GM23338 (cell line): ENCODE measurements at places on chromosomes 7 and 10.

GRCh38 chr10:88974446-88975376 lies 15.9 kb upstream of the FAS start:
- no peak for DNase-seq

DNA sequence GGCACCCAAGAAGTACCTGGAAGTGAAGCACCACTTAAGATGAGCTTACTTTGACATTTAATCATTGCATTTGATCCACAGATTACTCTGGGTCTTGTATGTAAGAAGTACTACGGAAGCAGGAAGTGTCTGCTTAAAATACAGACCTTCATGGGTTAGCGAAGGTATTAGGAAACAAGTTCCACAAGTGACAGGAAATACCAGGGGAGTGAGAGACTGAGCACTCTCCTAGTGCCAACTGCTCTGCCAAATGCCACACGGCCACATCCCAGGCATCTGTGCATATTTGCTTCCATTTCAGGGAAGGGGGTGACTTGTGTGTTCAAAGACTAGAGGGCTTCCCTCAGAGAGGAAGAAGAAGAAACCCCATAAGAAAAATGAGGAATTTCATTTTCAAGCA lies 57.2 kb upstream of the ANK3 start:
- DNase-seq: no peak

DNA sequence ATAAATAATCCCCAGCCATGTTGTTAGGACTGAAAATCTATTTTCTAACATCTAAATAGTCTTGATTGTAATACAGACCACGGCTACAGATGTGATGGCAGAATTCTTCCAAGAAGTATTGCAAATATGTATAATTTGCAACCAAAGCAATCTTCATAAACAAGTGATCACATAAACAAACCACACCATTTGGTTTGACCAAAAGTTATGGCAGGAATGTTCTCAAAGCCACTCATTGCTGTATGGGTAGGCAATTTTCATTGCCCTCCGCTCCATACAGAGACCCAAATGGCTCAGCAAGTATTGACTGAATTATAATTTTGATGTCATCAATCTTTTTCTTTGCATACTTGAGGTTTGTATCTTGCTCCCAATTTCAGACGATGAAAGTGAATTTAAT lies 19.0 kb upstream of the RHOBTB1 start:
- DNase-seq: no peak

DNA sequence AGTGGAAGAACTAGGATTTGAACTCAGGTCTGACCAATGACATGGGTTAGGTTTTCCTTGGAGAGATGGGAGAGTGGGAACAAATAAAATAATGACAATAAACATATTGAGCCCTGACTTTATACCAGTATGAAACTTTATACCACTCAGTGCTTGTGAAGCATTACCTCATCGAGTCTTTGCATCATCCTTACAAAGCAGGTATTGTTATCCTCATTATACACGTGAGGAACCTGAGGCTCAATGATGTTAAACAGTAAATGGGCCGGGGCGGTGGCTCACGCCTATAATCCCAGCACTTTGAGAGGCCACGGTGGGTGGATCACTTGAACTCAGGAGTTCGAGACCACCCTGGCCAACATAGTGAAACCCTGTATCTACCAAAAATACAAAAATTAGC lies 47.7 kb downstream of the HHEX start:
- DNase-seq: no peak

- DNase-seq: no peak
Measured at GRCh38 chr10:57689596-57690297, 577.9 kb downstream of the IPMK start.

GRCh38 chr7:139915268-139915863 lies 86.3 kb downstream of the TBXAS1 start:
- no peak for DNase-seq

- DNase-seq: no peak
Measured at GRCh38 chr10:33643042-33643441, 308.6 kb upstream of the NRP1 start.

DNA sequence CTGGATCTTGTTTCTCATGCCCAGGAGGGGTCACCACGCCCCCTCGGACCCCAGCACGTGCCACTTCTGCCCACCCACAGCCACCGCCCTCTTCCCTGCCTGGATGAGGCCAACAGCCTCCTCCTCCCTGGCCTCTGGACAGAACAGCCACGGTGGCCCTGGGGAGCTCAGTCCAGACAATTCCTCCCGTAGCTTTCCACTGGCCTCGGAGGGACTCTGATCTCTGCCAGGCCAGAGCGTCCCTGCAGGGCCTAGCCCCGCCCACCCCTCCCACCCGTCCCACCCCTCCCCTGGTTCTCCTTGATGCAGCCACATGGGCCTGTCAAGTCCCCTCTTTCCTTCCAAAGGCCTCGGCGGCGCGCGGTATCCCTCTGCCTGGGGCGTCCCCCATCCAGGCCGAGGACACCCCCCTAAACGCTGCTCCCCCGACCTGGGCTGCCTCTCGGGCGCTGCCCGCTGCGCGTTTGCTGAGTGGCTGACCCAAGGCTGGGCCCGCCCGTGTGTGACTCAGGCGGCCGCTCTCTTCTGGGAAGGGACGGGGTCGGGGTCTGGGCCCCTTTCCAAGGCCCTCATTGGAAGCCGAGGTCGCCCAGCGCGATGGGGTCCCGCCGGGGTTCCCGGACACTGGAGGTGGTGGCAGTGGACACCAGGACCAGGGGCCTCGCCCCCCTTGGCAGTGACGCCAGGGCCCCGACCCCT lies 557 bp downstream of the TMEM120A start:
- DNase-seq: peak; percentile 78

DNA sequence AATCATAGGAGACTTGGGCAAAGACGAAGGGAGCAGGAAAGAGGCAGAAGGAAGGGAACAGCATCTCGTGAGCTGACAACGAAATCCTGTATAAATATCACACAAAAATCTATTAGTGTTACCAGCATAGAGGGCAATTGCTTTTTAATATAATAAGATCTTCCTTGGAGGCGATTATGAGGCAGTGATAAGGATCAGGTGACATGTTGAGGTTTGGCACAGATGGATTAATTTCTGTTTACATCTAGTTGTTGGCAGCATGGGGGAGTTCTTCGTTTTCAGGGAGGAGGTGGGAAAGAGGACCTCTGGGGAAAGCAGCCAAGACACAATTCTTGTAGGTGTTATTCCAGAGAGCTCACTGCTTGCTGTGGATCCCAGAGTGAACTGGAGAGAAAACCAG lies 163.8 kb downstream of the PLXNA4 start:
- DNase-seq: no peak
